ENCODE measurements at places on chromosomes 7 and 10.

- no peak for DNase-seq
These were observed 19.7 kb upstream of the EXOC4 start for GRCh38 chr7:133233142-133233541.

DNA sequence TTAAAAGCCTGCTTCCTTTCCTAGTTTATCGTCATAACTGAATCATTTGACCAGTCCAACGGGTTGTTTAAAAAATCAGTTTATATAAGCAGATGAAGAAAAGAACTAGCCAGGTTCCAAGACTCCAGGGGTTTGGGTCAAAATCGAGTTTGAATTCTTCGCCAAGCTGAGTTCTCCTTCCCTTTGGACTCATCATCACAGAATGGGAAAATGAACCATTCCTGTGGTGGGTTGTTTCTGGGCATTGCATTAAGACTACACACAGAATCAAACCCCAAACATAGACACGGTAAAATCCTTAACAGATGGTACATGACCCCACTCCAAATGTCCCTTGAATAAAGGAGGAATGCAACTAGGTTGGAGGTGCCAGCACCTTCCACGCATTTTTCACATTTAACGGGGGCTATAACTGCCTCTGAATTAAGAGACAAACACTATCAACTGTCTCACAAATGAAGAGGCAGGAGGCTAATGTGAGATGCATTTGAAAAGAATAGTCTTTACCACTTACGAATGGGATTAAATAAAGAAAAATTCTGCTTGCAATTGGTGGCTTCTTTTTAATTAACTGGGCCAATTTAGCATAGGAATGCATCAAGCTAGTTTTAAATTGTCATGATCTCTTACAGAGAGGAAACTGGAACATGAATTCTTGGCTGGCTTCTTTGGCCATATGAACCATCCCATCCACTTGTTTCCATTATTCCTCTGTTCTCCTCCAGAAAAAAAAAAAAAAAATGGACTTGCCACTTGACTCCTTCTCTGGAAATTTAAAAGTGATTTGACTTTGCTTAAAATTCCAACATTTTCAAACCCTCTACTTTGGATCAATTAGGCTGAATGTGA is 61.1 kb downstream of the CHST15 start:
- no peak for DNase-seq

- DNase-seq: no peak
These were observed 162.2 kb downstream of the SH3PXD2A start for GRCh38 chr10:103692952-103693811.

GRCh38 chr10:80697926-80698325 is 160.2 kb downstream of the SH2D4B start:
- DNase-seq: no peak

DNA sequence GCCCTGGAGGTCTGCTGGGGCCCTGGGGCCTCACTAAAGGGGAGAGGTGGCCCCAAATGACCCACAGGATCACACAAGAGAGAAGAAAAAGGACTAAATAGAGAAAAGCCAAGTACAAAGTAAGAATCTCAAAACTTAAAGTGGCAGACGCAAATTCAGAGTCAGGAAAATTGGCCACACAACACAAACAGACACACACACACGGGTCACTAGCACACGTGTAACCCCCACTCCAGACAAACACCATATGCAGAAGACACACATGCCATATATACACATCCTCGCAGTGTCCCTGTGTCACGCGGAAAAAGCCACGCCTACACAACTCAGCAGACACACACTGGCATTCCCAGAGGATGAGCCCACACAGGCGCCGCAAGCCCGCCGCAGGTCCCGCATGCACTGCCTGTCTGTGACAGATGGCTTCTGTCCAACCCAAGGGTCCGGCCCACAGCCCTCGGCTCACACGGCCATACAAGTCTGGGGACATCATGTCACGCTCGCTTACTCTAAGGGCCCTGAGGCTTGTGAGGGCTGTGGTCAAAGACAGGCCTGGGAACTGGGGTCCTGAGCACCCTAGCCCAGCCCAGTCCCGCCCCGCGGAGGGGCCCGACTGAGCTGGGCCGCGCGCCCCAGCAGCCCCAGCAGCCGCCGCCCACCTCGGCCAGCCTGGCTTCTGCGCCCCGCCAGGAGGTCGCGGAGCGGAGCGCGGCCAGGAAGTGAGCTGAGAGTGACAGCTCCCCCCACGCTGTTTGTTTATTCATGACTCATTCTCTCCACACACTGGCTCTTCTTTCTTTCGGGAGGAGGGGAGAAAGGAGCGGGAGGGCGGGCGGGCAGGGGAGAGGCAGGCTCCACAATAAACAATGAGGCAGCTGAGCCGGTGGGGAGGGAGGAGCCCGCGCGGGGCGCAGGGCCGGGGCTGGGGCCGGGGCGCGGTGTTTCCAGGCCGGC is 95.5 kb upstream of the ZMIZ1 start:
- DNase-seq: peak; percentile 49

GRCh38 chr10:112338957-112339356 is 35.0 kb upstream of the ACSL5 start:
- no peak for DNase-seq

- DNase-seq: no peak
These were observed 516 bp downstream of the ZNHIT1 start for GRCh38 chr7:101218236-101219125.

GRCh38 chr7:82384051-82384464 is 59.5 kb downstream of the CACNA2D1 start:
- no peak for DNase-seq

- DNase-seq: no peak
These were observed 189.9 kb downstream of the HERPUD2 start for GRCh38 chr7:35505066-35505465.

DNA sequence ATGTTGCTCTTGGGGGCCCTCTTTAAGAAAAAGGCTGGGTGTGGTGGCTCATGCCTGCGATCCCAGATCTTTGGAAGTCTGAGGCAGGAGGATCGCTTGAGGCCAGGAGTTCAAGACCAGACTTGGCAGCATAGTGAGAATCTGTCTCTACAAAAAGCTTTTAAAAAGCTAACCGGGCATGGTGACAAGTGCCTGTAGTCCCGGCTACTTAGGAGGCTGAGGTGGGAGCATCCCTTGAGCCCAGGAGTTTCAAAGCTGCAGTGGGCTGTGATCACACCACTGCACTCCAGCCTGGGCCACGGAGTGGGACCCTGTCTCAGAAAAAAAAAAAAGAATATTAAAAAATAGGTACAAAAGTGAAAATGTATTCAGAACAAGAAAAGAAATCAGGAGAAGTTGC is 38.1 kb upstream of the SLC39A12 start:
- no peak for DNase-seq

- no peak for DNase-seq
These were observed 691.8 kb downstream of the NXPH1 start for GRCh38 chr7:9125246-9125645.

DNA sequence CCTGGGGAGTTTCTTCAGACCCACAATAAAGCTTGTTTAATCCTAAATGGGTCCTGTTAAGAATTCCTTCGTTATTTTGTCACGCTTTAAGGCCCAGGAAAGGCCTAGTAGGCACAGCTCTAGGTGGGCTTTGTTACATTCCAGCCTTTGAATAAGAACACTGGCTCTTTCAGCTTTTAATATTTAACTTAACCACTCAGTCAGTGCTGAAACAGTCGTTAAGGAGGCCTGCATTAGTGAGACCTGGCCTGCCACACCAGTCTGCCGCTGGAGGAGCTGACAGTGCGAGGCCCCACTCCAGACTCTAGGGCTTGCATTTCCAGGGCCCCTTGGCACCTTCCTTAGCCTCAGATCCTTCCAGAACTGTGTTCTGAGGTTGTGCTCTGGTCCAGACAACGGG is 351.4 kb downstream of the GLRX3 start:
- DNase-seq: no peak

DNA sequence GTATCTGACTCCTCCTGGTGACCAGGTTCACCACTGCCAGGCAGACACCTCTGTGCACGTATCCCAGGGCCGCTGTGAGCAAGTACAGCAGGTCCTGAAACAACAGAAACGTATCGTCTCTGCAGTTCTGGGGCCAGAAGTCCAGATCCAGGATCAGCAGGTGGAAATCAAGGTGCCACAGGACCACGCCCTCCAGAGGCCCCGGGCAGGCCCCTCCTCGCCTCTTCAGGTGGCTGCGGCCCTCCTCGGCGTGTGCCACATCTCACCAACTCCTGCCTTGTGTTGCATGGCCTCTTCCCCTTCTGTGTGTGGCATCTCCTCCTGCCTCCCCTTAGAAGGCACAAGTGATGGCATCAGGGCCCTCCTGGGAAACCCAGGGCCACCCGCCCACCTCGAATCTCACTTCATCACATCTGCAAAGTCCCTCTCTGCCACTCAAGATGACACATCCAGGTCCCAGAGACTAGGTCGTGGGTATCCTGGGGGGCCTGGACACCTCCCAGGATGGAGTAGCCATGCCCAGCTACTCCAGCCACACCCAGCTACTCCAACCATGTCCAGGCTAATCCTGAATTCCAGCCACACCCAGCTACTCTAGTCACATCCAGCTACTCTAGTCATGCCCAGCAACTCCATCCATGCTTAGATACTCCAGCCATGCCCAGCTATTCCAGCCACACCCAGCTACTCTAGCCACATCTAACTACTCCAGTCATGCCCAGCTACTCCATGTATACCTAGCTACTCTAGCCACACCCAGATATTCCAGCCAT is 52.6 kb upstream of the DNAAF5 start:
- no peak for DNase-seq

DNA sequence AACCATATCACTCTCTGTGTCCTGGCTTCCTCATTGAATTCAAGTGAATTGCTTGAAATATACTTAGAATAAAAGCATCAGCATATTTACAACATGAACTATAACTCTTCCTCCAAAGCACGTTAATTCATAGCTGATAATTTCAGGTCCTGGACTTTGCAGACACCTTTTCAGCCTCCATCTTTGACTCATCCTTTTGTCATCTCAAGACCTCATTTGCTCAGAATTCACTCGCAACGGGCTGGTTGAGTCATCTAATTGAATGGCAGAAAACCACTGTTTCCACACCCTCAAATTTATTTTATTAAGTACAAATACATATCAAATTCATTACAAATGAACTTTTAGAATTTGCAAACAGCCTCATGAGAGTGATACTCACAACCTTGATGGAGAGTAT is 545.7 kb downstream of the GATA3 start:
- no peak for DNase-seq

DNA sequence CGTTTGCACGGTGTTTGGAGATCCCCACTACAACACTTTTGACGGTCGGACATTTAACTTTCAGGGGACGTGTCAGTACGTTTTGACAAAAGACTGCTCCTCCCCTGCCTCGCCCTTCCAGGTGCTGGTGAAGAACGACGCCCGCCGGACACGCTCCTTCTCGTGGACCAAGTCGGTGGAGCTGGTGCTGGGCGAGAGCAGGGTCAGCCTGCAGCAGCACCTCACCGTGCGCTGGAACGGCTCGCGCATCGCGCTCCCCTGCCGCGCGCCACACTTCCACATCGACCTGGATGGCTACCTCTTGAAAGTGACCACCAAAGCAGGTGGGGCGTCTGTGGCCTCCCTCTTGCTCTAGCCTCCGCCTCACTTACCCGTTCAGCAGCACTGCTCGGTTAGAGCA is 173.5 kb downstream of the BMPER start:
- no peak for DNase-seq

GRCh38 chr7:29969738-29970137 is 19.9 kb downstream of the SCRN1 start:
- no peak for DNase-seq

Data from activated T-helper 1 cell treated with anti-CD3 and anti-CD28 coated beads, Interleukin-2, amount 50 U/mL, for 16 hours (primary cell).